Esophagus muscularis mucosa (tissue), 4 donors: ENCODE measurements at places on chromosomes 11 and 22. TPM values are rescaled to one million over a fixed set of nuclear protein-coding genes. Genes with fewer than 3 reads are reported as not detected.

DNA sequence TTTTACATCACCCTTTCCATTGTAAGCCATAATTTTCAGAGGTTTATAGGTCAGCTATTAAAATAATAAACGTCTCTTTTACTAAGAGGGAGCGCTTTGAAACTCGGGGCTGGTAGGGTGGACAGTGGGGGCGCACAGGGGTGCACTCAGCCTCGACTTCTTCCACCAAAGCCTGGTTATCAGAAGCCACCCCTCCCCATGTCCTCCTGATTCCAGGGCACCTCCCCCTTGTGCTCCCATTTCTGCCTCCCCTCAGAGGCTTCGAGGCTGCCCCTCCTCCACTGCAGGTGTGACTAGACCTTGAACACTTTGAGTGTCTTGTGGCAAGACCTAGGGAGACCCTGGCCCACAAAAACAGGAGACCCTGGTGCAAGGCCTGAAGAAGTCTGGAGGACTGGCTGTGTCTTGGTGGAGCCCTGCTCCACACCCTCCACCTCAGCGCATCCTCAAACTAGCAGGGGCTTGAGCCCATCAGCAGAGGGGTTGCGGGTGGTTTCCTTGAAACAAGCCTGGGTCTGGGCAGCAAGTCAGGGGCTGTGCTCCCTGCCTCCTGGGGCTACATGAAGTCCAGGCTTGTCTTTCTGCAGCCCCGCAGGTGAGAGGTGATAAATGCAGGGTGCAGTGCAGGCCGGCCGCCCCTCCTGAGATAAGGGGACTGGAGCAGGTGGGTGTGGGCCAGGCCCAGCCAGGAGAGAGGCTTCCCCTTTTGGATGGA, 3.0 kb downstream of the CDKN1C start:
- no peak for DNase-seq

- DNase-seq = no peak
Measured at GRCh38 chr11:30559004-30559403, 27.1 kb downstream of the MPPED2 start.

MMP8 gene
- not detected for total RNA-seq

DNA sequence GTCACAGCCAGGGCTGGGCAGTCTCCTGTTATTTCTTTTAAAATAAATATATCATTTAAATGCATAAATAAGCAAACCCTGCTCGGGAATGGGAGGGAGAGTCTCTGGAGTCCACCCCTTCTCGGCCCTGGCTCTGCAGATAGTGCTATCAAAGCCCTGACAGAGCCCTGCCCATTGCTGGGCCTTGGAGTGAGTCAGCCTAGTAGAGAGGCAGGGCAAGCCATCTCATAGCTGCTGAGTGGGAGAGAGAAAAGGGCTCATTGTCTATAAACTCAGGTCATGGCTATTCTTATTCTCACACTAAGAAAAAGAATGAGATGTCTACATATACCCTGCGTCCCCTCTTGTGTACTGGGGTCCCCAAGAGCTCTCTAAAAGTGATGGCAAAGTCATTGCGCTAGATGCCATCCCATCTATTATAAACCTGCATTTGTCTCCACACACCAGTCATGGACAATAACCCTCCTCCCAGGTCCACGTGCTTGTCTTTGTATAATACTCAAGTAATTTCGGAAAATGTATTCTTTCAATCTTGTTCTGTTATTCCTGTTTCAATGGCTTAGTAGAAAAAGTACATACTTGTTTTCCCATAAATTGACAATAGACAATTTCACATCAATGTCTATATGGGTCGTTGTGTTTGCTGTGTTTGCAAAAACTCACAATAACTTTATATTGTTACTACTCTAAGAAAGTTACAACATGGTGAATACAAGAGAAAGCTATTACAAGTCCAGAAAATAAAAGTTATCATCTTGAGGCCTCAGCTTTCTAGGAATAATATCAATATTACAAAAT, 13.4 kb downstream of the OR51B4 start:
- no peak for DNase-seq

RAB3IL1 gene
- 14.3 TPM for total RNA-seq

CCDC89 gene
- 2.9 TPM for total RNA-seq

B3GAT1 gene
- 0.29 TPM for total RNA-seq

SYCE3 gene
- not detected for total RNA-seq
